Mesothelial cell of epicardium (in vitro differentiated cells): ENCODE measurements at places on chromosomes 5 and 9. TPM values are rescaled to one million over a fixed set of nuclear protein-coding genes. Genes with fewer than 3 reads are reported as not detected.

MSX2 gene
- total RNA-seq, result 83.9 to 86.9 TPM (median 85.2 TPM) in 3 replicates

SPINK4 gene
- total RNA-seq, result not detected in 3 replicates

HMCN2 gene
- 5.8 to 6.5 TPM (median 6.0 TPM) in 3 replicates for total RNA-seq

GRCh38 chr9:118896324-118897000 lies 472.8 kb downstream of the BRINP1 start:
- H3K36me3 ChIP-seq, result no peaks in the 10 kb centered on the region
- H3K4me3 ChIP-seq, result no peak overlapping the region
- no peaks in the 10 kb centered on the region for H3K27me3 ChIP-seq
- H3K27ac ChIP-seq, result no peak overlapping the region
- no peak for DNase-seq

GRCh38 chr9:6512085-6512657 lies 99.2 kb downstream of the UHRF2 start:
- H3K4me1 ChIP-seq, result no peaks in the 10 kb centered on the region
- DNase-seq, result no peak
- H3K27ac ChIP-seq, result no peak overlapping the region

DNA sequence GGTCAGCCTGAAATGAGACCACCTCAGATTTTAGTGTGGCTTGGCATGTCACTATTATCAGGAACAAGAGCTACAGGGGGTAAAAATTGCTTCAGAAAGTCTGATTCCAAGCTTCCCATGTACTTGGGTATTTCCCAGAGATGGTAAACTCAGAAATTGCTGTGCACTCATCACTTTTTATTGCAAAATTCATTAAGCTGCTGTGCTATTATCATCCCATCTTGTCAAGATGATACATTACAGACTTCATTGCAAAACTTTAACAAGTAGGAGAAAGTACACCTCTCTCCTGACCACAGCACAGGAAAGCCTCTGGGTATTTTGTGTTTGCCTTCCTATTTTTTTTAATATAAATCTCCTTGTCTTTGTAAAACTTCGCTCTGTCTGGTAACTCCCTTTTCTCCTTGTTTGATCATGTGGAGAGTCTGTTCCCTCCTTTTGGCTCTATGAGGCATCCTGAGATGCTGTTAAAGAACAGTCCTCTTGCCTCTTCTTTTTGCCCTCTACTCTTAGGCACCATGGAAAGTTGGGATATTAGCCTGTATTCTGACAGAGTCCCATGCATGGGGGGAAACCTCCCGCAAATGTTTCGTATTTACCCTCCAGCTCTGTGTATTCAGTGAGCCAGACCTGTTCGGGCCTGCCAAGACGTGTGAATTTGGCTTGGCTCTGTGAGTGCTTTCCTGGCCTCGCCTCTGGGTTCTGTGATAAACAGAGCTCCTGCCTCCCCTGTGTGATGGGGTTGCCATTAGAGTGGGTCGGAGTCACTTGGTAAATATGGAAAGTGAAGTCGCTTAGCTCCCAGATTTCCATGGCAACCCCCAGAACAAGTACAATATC lies 260.7 kb downstream of the NR3C1 start:
- DNase-seq, result no peak
- H3K4me3 ChIP-seq, result no peak overlapping the region
- no peaks in the 10 kb centered on the region for H3K36me3 ChIP-seq
- H3K27me3 ChIP-seq, result peaks cover 5% of the 10 kb centered on the region
- peaks cover 32% of the 10 kb centered on the region for H3K4me1 ChIP-seq
